ENCODE measurements at places on chromosomes 2 and 18.
A peak's percentile ranks its signal among the peaks of the same experiment; 100 is the strongest.

DNA sequence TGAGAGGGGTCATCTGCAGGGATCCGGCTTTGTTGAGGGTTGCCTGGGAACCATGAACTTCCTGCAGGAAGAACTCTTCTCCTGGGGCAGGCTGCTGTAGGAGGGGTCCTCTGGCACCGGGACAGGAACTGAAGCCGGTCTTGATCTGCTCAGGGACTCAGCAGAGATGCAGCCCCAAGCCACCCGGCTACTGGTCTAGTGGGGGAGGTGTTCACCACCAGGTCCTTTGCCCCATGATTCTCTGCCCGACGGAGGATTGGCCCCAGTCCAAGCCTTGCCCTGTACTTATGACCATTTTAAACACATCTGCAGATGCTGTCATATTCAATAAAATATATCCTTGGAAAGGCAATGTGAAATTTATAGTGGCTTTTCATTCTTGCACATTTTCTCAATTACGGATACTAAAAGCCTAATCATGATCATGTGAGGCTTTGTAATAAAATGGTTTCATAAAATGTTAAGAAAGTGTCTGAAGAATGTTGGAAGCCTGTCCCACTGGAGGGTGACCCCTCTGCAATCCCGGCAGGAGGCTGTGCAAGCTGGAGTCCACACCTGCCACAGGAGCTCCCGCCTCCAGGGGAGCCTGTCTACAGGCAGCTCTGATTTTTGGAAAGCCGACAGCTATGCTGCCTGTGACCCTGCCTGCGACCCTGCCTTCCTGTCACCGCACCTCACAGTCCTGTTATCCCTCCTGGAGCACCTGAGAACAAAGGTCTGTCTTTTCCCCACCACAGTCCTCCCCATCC is 98.8 kb upstream of the TAF1B start:
- no peak for DNase-seq

- no peak for DNase-seq
These were observed 81.9 kb downstream of the CCDC93 start for GRCh38 chr2:117931978-117932377.

GRCh38 chr18:21669736-21670285 is 34.8 kb downstream of the ABHD3 start:
- DNase-seq, result no peak

GRCh38 chr2:106137731-106138521 is 56.2 kb downstream of the UXS1 start:
- DNase-seq, result no peak

DNA sequence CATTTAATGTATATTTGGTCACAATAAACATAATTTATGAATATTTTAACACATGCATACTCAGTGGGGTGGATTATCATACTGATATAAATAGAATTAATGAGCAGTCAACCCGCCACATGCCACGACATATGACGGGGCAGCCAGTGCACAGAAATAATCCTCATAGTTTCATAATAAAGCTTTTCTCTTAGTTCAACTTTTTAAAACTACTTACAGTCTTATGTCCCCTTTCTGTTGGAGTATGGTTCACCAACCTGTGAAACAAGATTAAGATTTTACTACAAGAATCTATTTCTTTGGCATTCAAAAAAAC is 75.6 kb upstream of the ETAA1 start:
- no peak for DNase-seq

GRCh38 chr2:178238154-178238521 is 43.8 kb downstream of the OSBPL6 start:
- DNase-seq, result no peak

- peak; percentile 69 for DNase-seq
These were observed 43.1 kb downstream of the INPP4A start for GRCh38 chr2:98487806-98488189.

DNA sequence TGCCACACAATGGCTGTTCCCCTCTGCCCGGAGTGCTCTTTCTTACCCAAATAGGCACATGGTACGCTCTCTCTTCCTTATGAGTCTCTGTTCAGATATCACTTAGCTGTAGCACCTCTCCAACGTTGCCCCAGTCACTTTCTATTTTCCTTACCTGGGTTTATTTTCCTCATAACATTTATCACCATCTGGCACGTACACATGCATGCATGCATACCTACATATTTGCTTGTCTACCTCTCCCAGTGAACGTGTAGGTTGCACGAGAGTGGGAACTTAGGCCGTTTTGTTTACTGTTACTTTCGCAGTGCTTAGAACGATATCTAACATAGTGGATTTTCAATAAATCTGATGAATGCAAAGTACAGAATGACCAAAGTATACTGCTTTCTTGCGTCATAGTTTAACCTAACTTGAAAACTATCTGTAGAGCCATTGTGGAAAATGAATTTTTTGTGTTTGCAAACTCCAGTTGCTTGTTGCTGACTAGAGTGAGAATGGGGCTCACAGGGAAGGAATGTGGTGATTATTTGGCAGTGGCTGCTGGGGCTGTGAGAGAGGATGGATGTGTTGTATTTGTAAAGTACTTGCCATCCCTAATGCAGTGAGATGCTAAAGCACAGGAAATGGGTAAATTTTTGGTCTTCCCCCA is 47.1 kb downstream of the ACSL3 start:
- no peak for DNase-seq

DNA sequence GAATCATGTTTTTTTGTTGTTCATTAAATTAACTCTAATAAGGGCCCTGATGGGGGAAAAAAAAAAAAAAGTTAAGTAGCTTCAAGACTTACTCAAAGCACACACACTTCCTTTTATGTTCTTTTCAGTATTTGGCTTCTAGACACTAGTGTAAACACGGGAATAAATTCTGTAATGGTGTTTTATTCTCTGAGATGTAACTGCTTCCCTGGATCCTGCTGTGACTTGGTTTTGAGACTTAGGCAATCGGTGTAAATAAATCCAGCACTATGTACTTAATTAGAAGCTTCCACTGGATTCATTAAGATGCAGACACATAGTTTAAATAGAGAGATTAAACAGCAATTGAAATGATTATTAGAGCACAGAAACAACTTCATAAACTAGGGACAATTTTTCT is 26.1 kb upstream of the AP1S3 start:
- no peak for DNase-seq

DNA sequence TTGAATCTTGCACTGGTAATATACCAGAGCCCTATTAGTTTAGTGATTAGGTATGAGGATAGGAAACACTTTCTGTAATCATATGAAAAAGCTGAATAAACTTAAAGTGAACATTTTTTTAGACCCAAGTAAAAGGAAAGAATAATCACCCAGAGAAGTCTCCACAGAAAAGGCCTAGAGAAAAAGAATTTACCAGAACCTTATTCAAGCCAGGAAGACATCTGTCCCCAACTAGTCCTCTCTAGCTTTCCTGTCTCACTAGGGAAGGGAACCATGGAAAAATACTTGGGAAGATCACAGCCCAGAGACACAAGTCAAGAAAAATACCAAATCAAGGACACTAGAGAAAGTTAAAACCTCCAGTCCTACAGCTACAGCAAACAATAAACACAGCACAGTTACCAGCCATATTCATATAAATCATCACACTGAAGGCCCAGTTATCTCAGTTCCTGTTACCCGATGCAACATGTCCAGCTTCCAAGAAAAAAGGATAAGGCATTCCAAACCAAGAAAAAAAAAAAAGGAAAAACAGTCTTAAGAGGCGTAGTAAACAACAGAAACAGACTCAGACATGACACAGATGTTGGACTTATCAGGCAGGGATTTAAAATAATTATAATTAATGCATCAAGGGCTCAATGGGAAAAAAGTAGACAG is 461.5 kb downstream of the IRS1 start:
- DNase-seq, result no peak

DNA sequence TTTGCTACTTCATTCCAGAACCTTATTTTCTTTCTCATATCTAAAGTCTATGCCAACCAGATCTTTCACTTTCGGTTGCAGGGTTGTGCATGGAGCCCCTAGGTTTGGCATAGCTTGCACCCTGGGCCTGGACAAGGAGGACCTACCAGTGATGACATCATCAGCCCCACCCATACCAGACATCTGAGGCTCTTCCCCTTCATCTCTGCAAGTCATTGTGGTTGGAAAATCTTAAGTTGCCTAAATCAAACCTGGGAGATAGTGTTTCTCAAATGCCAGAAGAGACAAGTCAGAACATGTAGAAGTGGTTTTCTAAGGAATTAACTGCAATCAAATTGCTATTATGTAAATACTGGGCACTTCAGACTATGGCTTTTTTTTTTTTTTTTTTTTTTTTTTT is 363.3 kb downstream of the ZNF516 start:
- DNase-seq, result no peak

DNA sequence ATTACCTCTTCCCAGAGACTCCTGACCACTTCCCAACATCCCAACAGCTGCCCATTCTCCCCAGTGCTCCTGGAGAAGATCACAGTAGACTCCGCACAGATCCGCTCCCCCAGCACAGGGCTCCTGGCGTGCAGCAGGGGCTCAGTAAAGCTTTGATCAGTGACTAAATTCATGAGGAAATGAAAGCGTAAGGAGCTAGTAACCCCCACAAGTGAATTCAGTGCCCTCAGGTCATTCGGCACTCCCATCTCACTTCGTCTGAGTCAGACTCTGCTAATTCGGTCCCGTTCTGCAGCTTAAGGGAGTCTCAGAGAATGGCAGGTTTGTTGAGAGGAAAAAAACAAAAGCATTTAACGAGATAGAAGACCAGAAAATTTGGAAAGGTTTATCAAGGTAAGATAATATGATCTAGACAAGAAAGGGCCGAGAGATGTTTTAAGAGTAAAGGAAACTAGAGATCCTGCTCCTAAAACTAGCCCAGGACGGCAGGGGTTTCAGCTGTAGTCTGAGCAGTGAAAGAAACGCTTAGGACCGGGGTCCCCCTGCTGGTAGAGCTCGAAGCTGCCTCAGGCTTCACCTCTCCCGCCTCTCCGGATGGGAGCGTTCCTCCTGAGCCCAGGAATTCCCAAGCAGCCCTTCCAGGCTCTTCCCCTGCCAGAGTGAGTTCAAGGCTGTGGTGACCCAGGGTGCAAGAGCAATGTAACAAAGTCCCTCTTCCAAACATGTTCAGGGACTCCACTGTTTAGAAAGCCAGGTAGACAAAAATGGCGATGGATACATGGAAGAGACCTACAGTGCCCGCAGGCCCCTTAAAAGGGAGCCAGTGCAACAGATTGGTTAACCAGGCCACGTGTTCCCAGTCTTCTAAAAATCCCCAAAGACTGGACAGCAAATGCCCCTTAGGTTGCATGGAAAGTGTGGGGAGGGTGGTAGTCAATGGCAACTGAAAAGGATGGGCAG is 127.3 kb downstream of the DNER start:
- peak; percentile 54 for DNase-seq

- DNase-seq, result no peak
These were observed 28.5 kb upstream of the HS6ST1 start for GRCh38 chr2:128347171-128347558.

- peak; percentile 55 for DNase-seq
These were observed 67.0 kb downstream of the SP3 start for GRCh38 chr2:173898178-173898668.

DNA sequence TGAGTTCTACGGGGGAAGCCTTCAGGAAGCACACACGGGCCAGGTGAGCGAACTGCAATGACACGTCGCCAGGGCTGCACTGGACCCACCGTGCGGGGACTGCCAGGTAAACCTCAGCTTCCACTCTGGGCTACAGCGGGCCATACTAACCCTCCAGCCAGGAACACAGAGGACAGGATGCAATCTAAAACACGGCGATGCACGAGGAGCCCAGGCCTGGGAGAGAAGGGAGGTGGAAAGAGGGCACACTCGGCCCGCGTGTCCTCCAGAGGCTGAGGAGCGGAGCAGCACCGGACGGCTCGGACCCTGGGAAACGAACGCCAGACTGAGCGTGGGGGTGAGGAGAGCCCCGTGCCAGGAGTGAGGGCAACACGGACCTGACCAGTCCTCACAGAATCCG is 69.3 kb downstream of the HDAC4 start:
- DNase-seq, result no peak

DNA sequence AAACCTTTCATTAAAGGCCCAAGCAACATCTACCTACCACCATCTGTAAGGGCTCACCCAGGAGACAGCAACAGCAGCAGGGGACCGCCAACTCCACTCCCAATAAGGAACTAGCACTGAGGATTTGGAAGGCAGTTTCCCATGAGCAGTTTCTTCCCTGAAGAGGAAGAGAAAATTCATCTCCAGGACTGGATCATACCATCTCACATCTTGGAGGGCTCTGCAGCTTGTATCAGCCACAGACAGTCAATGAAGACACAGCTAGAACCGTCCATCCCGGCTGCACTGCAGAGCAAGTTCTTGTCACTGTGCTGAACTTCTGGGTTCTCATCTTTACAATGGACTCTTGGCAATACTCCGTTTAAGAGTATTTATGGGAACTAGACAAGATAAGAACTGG is 2.8 kb upstream of the GYPC start:
- peak; percentile 4 for DNase-seq

- DNase-seq, result no peak
These were observed 1341.3 kb upstream of the LRRTM1 start for GRCh38 chr2:81645745-81646301.

- no peak for DNase-seq
These were observed 73.9 kb upstream of the NCKAP5 start for GRCh38 chr2:133641942-133642725.

DNA sequence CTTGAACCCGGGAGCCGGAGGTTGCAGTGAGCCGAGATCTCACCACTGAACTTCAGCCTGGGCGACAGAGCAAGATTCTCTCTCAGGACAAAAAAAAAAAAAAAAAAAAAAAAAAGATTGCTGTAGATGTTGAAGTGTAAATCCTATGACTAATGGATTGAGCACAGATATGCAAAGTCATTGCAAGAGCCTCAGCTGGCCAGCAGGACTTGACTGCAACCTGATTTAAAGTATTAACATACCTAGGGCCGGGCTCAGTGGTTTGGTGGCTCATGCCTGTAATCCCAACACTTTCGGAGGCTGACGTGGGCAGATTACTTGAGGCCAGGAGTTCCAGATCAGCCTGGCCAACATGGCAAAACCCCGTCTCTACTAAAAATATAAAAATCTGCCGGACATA is 103.4 kb upstream of the MSH2 start:
- DNase-seq, result no peak

- no peak for DNase-seq
These were observed 118.1 kb downstream of the MYO1B start for GRCh38 chr2:191363267-191363666.

DNA sequence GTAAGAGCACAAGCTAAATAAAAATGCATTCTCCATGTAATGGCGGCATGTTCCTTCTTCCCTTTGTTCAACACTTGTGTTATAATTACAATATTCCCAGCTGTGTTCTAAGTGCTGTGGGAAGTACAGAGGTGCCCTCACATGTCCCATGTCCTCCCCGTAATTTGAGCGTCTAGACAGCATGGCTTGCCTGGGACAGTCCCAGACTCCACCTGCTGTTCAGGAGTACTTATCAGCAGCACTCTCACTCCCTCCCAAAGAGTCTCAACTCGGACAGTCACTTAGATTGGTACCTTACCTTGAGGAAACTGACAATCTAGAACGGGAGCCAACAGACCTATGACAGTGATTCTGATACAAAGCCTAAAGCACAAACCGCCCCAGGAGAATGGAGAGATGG is 370.5 kb downstream of the EIPR1 start:
- no peak for DNase-seq

GRCh38 chr2:120344214-120344975 is 1.5 kb upstream of the INHBB start:
- peak; percentile 47 for DNase-seq

- DNase-seq, result no peak
These were observed 103.9 kb upstream of the HDAC4 start for GRCh38 chr2:239504643-239505235.

GRCh38 chr2:168490015-168490874 is 34.2 kb downstream of the CERS6 start:
- DNase-seq, result peak; percentile 58
